ENCODE measurements at places on chromosomes 11 and 22.

DNA sequence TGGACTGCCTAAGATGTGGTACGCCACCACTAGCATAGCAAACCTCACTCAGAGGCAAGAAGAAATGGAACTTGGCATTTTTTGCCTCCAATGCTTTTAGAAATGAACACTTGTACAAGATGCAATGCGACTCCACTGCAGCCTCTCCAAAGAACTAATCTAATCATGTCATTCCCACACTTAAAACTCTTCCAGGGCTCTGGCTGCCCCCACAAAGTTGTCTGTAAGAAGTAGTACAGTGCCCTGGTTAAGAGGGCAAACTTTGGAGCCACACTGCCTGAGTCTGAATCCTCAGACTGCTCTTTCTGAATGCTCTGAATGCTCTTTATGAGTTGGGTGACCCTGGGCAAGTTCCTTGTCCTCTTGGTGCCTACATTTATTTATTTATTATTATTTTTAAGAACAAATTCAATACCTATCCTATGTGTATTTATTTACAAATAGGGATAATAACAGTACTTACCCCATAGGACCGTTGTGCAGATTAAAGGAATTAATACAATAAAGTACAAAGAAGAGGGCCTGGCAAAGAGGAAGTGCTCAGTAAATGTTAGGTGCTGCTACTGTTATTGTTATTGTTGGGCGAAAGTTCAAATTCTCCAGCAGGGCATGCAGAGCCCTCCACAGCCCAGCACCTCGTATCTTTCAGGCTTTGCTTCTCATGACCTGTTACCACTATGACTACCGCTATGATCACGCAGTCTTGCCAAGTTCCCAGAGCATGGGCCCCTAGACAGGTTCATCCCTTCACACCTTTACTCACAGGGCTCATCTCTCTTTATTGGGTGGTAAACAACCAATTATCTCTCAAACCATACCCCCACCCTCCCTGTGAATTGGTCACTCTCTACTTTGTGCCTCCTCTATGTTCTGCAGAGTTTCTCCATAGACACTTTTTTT, 59.3 kb downstream of the RAB30 start:
- no peak for DNase-seq

DNA sequence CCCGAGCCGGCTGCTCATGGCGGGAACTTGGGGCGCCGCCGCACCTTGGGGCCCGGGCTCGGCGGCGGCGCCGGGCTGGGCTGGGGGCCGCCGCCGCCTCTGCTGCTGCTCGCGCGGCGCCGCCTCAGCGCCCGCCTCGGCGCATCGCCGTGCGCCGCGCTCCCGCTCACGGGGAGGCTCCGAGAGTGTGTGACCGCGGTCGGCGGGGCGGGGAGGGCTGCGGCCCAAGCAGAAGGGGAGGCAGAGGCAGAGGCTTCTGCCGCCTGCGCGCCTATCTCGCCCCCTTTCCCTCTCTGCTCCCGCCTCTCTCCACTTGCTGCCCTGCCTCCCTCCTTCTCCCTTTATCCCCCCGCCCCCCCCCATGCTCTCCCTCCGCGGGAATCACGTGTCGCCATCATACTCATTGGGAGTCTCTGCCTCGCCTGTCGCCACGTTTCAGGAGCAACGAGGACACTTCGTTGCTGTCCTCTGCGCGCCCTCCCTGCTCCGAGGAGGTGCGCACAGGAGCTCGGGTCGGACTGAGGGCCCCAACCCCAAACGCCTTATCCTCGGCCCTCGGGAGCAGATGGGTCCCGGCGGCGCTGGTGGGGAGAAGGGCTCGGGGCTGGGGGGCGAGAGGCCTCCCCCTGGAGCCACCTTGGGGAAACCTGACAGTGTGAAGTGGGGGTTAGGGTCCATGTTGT, at the start of gene GUCY1A2:
Gene GUCY1A2 (minus strand): TSS at position 258 of the 683 bp plus-strand sequence. CDS start 421 bp downstream, outside the sequence.
- DNase-seq, result peak; percentile 10

DNA sequence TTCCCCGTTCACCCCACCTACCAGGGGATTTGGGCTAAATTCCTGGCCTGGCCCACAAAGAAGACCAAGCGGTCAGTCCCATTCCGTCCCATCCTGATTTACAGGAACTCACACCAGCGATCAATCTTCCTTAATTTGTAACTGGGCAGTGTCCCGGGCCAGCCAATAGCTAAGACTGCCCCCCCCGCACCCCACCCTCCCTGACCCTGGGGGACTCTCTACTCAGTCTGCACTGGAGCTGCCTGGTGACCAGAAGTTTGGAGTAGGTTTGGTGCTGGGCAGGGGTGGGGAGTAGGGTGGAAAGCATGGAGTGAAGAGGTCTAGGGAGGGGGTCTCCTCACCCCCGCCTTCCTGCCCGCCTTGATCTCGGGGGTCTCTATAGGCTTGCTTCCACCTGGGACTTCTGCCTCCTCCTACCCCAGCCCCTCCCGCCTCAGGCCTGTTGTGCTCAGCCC, at the start of gene SERPING1:
Gene SERPING1 (plus strand): TSS at position 225 of the 455 bp plus-strand sequence. CDS start 586 bp downstream, outside the sequence.
- DNase-seq, result peak; percentile 56

DNA sequence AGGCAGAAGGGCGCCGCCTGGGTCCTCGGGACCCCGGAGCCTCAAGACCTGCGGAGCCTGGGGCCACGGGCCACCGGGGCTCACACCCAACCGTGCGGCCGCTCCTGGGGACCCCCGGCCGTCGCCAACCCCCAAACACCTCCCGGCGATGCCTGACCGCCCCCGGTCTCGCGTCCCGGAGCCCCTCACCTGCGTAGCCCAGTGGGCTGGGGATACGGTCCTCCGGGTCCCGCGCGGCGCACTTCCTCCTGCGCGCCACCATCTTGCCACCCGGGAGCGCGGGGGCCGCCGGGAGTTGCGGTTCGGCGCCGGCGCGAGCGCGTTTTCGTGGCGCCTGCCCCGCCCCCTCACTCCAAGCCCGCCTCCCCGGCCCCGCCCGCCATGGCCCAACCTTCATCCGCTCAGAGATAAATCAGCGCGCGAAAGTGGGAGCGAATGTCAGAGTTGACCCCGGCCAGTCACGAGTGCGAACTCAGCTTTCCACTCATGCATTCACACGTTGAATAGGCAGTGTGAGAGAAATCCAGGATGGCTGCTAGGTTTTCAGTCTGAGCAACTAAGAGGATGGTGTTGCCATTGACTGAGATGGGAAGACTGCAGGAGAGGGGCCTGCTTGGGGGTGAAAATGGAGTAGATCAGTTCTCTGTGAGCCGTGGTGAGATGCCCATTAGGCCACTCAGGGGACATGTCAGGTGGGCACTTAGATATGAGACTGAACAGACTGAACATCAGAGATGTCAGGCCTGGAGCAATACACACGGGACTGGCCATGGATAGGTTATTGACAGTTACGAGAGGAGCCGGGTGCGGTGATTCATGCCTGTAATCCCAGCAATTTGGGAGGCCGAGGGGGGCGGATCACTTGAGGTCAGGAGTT, at the start of gene RRP7A:
Gene RRP7A (minus strand): TSS at position 272 of the 877 bp plus-strand sequence. CDS start 10 bp downstream, at position 262.
- peak; percentile 44 for DNase-seq

- no peak for DNase-seq
Measured at GRCh38 chr22:16866167-16866566, 41.0 kb upstream of the XKR3 start.

DNA sequence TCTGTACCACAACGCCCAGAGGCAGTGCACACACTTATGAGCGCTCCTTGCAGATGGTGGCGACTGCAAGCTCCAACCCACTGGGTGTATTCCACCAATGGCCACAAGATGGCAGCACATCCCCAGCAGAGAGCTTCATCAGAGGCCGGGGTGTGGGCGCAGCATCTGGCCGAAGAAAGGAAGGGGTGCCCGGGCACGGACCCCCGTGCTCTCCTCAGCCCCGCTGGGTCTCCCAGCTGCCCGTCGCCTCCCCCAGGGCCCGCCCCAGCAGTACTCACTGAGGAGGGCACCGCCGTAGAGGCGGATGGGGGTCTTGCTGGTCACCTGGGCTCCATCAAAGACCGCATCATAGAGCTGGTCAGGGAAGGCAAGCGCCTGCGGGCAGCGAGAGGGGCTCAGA, 14.2 kb downstream of the TP53I11 start:
- peak; percentile 77 for DNase-seq

- DNase-seq, result no peak
Measured at GRCh38 chr11:128881221-128881620, 9.9 kb upstream of the KCNJ5 start.

- DNase-seq, result no peak
Measured at GRCh38 chr22:36373258-36373579, 14.5 kb downstream of the MYH9 start.

- DNase-seq, result peak; percentile 72
Measured at GRCh38 chr22:33923660-33924246, 3.5 kb upstream of the LARGE1 start.

DNA sequence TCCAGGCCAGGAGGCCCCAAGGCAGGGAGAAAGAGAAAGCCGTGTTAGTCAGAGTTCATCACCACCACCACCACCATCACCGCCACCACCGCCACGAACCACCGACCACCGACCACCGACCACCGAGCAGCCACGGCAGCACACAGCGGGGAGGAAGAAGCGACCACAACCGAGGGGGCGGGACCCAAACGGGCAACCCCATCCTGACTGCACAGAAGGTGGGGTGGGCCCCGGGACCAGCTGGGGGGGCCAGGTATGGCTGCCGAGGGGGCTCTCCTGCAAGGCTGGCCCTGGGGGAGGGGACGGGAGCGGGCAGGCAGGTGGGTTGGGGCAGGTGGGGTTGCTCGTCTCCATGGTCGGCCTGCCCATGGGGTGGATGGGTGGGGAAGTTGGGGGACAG, 34.2 kb downstream of the SYT7 start:
- DNase-seq, result no peak

GRCh38 chr11:83127310-83127637, 29.7 kb upstream of the PCF11 start:
- no peak for DNase-seq

- DNase-seq, result no peak
Measured at GRCh38 chr22:23789638-23790037, 2.9 kb downstream of the SMARCB1 start.

DNA sequence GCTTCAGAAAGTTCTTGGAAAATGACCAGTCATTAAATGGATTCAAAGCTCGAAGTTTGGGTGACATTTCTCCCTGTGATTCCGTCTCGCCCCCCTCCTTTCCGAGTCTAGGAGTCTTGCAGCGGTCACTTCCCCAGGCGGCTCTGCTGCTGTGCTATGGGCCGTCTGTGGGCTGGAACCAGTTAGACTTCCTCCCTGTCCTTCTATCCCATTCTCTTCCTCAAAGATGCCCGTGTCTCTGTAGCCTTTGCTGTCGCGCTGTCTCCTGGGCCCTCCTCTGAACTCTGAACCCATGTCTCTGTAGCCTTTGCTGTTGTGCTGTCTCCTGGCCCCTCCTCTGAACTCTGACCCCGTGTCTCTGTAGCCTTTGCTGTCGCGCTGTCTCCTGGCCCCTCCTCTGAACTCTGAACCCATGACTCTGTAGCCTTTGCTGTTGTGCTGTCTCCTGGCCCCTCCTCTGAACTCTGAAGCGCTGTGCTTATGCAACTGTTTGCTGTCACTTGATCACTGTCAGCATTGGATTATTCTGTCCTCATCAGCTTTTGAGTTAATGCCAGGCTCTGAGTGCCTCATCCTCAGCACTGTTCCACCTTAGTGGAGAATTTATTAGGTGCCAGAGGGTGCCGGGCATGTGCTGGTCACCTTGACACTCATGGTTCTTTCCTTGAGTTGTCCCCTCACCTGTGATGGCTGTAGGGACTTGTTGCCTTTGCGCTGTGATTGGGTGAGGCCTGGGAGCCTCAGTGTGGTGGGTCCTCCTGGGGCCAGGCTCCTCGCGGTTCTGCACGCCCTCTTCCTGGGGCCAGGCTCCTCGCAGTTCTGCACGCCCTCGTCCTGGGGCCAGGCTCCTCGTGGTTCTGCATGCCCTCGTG, 173.3 kb downstream of the TBC1D22A start:
- no peak for DNase-seq
